ENCODE measurements at places on chromosomes 2 and 18. TPM values are rescaled to one million over a fixed set of nuclear protein-coding genes. Genes with fewer than 3 reads are reported as not detected.
A peak's percentile ranks its signal among the peaks of the same experiment; 100 is the strongest.

- H3K27ac ChIP-seq: no peak overlapping the region
- H3K36me3 ChIP-seq: peaks cover 7% of the 10 kb centered on the region
- no peak for DNase-seq
- H3K27me3 ChIP-seq: no peaks in the 10 kb centered on the region
Measured at GRCh38 chr2:37020887-37021796, 54.8 kb upstream of the STRN start.

GRCh38 chr2:88601286-88601685 lies 26.0 kb downstream of the EIF2AK3 start:
- no peak overlapping the region for H3K27ac ChIP-seq
- H3K4me1 ChIP-seq: no peaks in the 10 kb centered on the region
- no peak for DNase-seq
- no peaks in the 10 kb centered on the region for H3K36me3 ChIP-seq

DNA sequence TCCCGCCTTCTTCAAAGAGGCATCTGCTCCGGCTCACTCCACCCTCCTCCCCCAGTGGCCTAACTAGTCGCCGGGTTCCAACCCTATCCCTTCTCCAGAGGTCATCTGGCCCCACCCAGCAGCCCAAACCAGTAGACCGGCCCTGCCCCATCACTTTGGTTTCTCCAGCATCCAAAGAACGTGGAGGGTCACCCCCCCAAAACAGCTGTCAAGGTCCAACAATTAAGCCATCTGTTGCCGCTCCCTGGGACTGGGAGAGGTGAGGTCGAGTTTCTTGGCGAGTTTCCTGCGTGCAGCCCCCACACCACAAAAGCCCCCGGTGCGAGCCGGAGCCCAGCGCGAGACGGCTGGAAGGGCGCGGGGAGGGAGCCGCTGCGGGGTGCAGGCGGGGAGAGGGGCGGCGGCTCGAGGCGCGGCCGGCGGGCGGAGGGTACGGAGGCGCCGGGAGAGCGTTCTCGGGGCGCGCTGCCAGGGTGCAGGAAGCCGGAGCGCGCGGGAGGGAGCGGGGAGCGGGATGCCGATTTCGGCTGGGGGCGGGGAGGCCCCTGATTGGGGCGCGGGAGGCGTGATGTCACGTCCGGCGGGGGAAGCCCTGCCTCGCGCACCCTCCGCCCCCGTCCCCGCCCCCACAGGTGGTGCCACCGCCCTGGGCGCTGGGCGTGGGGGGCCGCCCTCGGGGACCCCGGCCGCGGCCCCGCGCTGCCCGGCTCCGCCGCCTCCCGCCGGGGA lies 571 bp upstream of the GPC1 start:
- peak overlapping the region; percentile 71 for H3K4me3 ChIP-seq
- peak; percentile 94 for DNase-seq
- no peaks in the 10 kb centered on the region for H3K4me1 ChIP-seq
- peaks cover 9% of the 10 kb centered on the region for H3K27me3 ChIP-seq
- H3K27ac ChIP-seq: peak overlapping the region; percentile 74

- no peak for DNase-seq
- no peaks in the 10 kb centered on the region for H3K27me3 ChIP-seq
- no peak overlapping the region for H3K27ac ChIP-seq
- no peak overlapping the region for H3K4me3 ChIP-seq
- H3K36me3 ChIP-seq: no peaks in the 10 kb centered on the region
Measured at GRCh38 chr2:158619496-158619895, 162.7 kb downstream of the PKP4 start.

DNA sequence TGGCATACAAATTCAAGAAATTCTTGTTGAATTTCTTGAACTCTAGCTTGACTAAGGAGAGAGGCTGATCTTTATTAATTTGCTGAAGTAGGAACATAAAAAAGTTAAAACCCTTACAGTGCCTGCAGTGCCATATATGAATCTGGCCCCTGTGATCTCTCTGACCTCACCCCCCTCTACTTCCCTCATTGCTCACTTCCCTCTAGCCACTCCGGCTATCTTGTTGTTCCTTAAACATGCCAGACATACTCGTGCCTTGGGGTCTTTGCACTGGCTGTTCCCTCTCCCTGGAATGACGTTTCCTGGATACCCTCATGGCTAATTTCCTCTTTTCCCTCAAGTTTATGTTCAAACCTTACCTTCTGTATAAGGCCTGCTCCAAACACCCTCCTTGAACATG lies 246.3 kb upstream of the SIX2 start:
- H3K36me3 ChIP-seq: no peaks in the 10 kb centered on the region
- H3K4me1 ChIP-seq: no peaks in the 10 kb centered on the region
- H3K27me3 ChIP-seq: no peaks in the 10 kb centered on the region
- DNase-seq: no peak
- no peak overlapping the region for H3K4me3 ChIP-seq

- no peak overlapping the region for H3K27ac ChIP-seq
- H3K27me3 ChIP-seq: no peaks in the 10 kb centered on the region
- no peak overlapping the region for H3K4me3 ChIP-seq
- H3K4me1 ChIP-seq: no peaks in the 10 kb centered on the region
- no peaks in the 10 kb centered on the region for H3K36me3 ChIP-seq
Measured at GRCh38 chr2:121944072-121944831, 188.8 kb downstream of the TSN start.

DNA sequence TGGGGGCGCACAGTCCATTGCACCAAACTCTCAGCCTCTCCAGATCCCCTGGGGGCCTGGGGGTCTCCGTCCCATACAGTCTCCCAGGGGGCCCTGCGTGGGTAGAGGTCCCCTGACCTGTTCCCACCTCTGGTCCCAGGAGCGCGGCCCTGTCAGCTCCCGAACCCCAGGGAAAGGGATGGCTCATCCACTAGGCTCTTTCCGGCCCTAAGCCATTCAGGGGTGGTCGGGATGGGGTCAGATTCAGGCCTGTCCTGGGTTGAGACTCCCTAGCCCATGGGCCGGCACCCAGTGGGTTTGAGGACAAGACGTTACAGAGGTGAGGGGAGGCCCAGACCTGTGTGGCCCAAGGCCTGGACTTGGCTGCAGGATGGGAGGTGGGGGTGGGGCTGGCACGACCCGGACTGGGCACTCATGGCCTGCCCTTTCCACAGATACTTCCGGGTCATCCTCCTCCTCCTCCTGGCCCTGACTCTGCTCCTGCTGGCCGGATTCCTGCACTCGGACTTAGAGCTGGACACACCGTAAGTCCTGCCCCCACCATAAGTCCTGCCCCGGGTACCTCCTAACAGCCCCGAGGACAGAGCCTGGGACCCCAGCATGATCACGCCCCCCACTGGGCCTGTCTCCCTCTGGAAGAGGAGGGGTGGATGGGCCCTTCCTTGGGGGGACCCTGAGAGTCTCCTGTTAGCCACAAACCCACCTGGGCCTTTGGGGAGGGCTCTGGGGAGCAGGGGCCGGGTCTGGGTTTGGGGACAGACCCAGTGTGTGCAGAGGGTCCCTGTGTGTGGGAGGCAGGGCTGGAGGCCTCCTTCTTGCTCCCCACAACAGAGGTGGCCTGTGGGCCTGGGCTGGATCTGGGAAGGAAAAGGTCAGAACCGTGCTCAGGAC lies 10.1 kb upstream of the NEU4 start:
- no peaks in the 10 kb centered on the region for H3K36me3 ChIP-seq
- peak; percentile 19 for DNase-seq
- H3K4me1 ChIP-seq: peaks cover 8% of the 10 kb centered on the region
- no peaks in the 10 kb centered on the region for H3K27me3 ChIP-seq
- no peak overlapping the region for H3K27ac ChIP-seq

DNA sequence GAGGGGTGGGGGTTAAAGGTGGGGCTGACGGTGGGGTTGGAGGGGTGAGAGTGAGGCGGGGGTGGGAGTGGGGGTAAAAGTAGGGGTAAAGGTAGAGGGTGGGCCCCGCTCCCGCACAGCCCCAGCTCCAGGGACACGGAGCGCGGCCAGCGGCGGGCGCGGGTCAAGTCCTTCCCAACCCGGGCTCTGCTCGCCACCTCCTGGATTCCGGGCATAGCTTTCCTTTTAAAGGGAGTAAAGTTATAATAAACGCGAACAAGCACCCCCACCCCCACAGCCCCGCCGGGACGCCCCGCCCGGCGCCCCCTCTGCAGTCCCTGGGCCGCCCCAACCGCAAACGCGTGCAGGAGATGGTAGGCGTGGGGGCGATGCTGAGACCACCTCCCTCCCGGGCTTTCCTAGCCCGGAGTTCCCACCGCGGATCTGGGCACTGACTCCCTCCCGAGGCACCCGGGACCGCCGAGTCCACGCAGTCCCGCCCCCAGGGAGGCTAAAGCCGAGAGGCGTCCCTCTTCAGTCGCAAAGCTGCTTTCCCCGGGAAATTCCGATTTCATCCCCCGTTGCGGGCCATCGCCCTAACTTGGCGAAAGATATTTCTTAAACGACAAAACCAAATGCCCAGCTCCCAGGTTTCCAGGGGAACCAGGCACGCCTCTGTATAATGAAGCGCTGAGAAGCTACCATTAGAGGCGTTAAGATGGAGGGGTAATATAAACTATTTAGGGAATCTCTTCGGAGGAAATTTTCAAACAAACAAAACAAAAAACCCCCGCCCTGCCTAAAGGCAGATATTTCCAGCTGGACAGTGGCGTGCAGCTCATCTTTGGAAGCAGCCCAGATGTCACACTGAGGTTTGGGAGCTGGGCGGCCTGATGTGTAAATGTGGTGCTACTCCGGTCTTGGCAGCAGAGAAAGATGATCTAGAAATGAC lies at the start of gene LIMS2:
Gene LIMS2 (minus strand): TSS at position 200 of the 931 bp plus-strand sequence. CDS start 506 bp downstream, outside the sequence.
- no peaks in the 10 kb centered on the region for H3K4me1 ChIP-seq
- H3K27me3 ChIP-seq: peaks cover 30% of the 10 kb centered on the region
- H3K36me3 ChIP-seq: no peaks in the 10 kb centered on the region
- peak within 1 kb of the TSS; percentile 61 for H3K27ac ChIP-seq
- no peak for DNase-seq

- H3K36me3 ChIP-seq: no peaks in the 10 kb centered on the region
- no peaks in the 10 kb centered on the region for H3K4me1 ChIP-seq
- DNase-seq: no peak
- H3K27ac ChIP-seq: no peak overlapping the region
- no peaks in the 10 kb centered on the region for H3K27me3 ChIP-seq
Measured at GRCh38 chr2:16019617-16020351, 79.4 kb downstream of the MYCN start.

- H3K27ac ChIP-seq: no peak overlapping the region
- H3K36me3 ChIP-seq: no peaks in the 10 kb centered on the region
- no peaks in the 10 kb centered on the region for H3K27me3 ChIP-seq
- no peaks in the 10 kb centered on the region for H3K4me1 ChIP-seq
Measured at GRCh38 chr2:71889759-71890684, 257.6 kb downstream of the CYP26B1 start.

DNA sequence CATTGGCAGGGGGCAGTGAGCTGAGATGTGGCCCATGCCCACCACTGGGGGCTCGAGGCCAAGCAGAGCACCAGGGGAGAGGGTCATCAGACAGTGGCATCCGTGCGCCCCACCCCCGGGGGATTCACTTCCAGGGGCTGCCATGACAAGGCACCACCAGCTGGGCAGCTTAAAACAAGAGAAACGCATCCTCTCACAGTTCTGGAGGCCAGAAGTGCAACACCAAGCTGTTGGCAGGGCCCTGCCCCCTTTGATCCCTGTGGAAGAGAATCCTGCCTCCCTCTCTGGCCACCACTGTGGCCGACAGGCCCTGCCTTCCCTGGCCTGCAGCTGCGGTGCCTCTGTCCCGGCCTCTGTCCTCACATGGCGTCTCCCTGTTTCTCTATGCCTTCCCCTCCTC lies 187.7 kb upstream of the ID2 start:
- H3K27me3 ChIP-seq: no peaks in the 10 kb centered on the region
- peak overlapping the region; percentile 73 for H3K27ac ChIP-seq
- H3K4me1 ChIP-seq: peaks cover 11% of the 10 kb centered on the region
- no peaks in the 10 kb centered on the region for H3K36me3 ChIP-seq
- no peak overlapping the region for H3K4me3 ChIP-seq

- H3K27ac ChIP-seq: no peak overlapping the region
- no peaks in the 10 kb centered on the region for H3K36me3 ChIP-seq
- no peaks in the 10 kb centered on the region for H3K4me1 ChIP-seq
- no peak overlapping the region for H3K4me3 ChIP-seq
- DNase-seq: peak; percentile 45
- H3K27me3 ChIP-seq: no peaks in the 10 kb centered on the region
Measured at GRCh38 chr18:31610286-31611205, 18.9 kb downstream of the TTR start.

- DNase-seq: no peak
- H3K4me1 ChIP-seq: no peaks in the 10 kb centered on the region
- no peak overlapping the region for H3K4me3 ChIP-seq
- H3K27ac ChIP-seq: no peak overlapping the region
Measured at GRCh38 chr2:2238726-2239269, 92.3 kb downstream of the MYT1L start.

CDK5R2 gene
- total RNA-seq: 0.30 TPM

IL36A gene
- not detected for total RNA-seq

CCBE1 gene
- 3.1 TPM for total RNA-seq

FAM237A gene
- total RNA-seq: not detected

All from colonic mucosa (tissue), 4 donors.